Islet precursor cell (in vitro differentiated cells): ENCODE measurements at places on chromosomes 3 and 15.

- no peak for DNase-seq
Measured at GRCh38 chr15:38461066-38461833, 7.3 kb downstream of the FAM98B start.

- no peak for DNase-seq
Measured at GRCh38 chr3:144501467-144501866, 529.8 kb downstream of the DIPK2A start.

GRCh38 chr3:42190701-42191442 lies 75.1 kb downstream of the CCK start:
- peak; percentile 81 for DNase-seq

DNA sequence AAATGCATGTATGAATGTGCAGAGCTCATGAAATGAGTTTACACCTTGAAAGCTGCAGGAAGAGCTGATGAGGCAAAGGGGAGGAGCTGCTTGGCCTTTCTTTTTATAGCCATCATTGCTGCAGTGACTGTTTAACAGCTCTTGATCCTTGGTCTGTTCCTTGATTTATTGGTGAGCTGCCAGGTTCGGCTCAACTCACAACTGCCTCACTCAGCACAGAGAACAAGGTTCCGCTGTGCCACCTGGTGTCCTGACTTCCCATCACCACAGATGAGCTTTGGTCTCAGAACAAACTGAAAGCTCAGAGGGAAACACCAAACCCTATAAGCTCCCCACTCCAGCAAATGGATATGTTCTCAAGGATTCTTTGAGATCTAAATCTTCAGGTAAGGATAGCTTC lies 626.1 kb downstream of the MAGI1 start:
- peak; percentile 61 for DNase-seq

- DNase-seq: no peak
Measured at GRCh38 chr3:30286007-30286669, 320.3 kb upstream of the TGFBR2 start.

GRCh38 chr3:59046839-59047238 lies 3.0 kb downstream of the CFAP20DC start:
- no peak for DNase-seq
